ENCODE measurements at places on chromosomes 6 and 20.

- no peak for DNase-seq
Measured at GRCh38 chr6:120938876-120939472, 395.3 kb downstream of the TBC1D32 start.

DNA sequence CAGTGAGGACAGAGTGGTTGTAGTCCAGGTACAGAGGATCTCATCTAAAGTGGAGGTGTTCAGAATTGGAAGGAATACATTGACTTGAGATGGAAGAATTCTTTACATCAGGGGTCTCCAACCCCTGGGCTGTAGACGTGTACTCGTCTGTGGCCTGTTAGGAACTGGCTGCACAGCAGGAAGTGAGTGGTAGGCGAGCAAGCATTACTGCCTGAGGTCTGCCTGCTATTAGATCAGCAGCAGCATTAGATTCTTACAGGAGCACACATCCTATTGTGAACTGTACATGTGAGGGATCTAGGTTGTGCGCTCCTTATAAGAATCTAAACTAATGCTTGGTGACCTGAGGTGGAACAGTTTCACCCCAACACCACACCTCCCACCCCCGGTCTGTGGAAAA lies 121.1 kb downstream of the CDKAL1 start:
- DNase-seq: no peak

DNA sequence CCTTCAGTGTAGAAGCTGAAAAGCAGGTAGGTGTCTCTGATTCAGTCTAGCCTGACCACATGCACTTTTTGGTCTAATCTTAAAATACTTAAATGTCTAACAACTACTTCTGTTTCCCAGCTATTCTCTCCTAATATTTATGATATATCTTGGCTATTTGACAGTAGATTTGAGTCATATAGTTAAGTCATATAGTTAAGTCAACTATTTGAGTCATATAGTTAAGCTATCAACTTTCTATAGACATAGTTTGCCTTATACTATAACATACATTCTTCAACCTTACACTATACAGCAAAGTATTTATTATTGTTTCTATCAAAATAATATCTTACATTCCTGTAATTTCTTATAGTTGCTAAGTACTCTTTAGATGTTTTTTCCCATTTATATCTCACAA lies 110.9 kb downstream of the GMDS start:
- DNase-seq: no peak

GRCh38 chr6:71499667-71500066 lies 211.1 kb downstream of the OGFRL1 start:
- no peak for DNase-seq

DNA sequence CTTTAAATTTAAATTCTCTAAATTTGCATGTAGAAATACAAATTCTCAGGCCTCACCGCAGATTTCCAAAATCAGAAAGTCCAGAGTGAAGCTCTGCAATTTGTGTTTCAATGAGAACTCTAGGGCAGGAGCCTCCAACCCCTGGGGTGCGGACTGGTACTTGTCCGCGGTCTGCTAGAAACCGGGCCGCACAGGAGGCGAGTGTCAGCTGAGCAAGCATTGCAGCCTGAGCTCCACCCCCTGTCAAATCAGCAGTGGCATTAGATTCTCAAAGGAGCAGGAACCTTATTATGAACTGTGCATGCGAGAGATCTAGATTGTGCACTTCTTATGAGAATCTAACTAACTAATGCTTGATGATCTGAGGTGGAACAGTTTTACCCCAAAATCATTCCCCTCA lies 203.0 kb upstream of the PCSK2 start:
- peak; percentile 23 for DNase-seq
